Left lobe of liver (tissue), 2 donors: ENCODE measurements at places on chromosomes 3 and 15.

DNA sequence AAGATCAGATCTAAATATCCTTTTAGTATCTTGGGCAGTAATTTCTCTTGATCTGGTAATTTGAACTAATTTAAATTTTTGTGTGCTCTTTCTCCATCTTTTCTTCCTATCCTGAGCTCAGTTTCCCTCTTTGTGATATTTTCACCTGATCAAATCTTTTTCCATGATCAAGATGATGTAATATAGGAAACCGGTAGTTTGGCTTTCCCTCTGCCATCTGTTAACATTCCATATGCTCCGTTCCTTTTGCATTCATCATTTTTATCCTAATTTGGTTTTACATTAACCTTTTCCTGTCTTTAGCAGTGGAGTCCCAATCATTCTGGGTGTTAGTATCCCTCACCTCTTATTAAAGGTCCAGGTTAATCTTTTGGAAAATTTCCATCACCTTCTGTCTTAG, 5.9 kb upstream of the ABHD6 start:
- DNase-seq: no peak

- DNase-seq: no peak
These were observed 5.8 kb upstream of the DIS3L start for GRCh38 chr15:66287461-66288057.

DNA sequence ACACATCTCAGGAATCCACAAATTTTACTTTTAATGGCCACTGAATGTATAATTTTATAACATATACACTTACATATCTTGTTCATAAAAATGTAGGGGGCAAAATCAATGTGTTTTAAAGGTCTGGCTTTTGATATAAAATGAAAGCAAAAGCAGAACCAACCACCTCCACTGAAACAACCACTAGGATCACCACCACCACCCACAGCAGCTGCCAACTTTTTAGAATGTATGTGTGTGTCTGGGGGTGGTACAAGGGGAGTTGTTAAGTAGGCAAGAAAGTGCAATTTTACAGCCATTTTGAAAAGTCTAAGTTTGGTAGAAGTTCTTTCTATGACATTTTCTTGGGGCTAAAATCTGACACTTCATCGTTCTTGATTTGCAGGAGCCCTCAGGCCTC, 44.0 kb downstream of the OTOL1 start:
- DNase-seq: no peak

GRCh38 chr3:144815655-144816054, 844.0 kb downstream of the DIPK2A start:
- DNase-seq: no peak

DNA sequence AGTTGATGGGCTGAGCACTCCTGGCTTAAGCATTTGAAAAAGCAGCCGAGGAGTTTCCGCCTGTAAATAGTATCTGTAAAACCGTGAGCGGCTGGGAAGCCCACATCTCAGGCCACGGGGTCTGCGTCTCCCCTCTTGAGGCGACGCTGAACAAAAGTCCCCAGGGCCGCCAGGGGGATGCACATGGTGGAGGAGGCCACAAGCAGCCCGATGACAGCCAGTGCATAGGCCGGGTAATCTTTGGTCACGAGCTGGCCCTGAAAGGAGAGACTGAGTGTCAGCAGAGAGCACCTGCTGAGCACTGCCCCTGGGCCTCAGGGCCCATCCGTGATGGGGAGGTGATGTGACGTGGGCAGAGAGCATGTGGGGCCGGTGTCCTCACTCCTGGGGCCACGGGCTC, 37.5 kb downstream of the SLC6A20 start:
- DNase-seq: peak; percentile 30

- no peak for DNase-seq
These were observed 39.3 kb upstream of the CEMIP start for GRCh38 chr15:80739919-80740318.

DNA sequence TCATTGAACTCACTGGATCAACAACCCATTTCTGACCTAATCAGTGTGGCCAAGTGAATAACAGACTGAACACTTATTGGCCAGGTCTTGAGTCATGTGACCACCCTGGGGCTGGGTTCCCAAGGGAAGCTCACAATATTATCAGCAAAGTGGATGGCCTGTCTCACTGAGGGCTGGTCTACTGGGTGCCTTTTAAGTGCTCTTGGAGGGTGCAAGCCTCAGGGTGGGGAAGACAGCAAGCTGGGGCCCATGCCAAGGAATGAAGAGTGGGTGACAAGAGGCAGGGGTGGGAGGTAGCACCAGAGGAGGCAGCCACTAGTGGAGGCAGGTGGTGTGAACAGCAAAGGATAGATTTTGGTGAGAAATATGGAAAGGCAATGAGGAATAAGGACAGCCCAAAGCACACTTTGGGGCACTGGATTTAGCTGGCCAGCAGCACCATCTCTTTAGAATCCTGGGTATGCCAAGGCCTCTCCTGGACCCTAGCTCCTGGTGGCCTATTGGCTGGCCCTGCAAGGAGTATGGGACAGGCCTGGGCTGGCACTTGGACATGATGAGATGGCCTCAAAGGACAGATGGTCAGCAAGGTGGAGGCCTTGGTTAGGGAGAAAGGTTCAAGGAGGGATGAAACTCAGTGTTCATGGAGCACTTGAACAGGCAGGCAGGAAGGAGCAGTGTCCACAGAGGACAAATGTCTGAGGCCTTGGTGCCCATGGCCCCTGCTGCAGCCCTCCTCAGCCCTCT, 34.2 kb downstream of the HMCES start:
- no peak for DNase-seq

- DNase-seq: no peak
These were observed 1.5 kb downstream of the LMLN start for GRCh38 chr3:197961582-197961945.

DNA sequence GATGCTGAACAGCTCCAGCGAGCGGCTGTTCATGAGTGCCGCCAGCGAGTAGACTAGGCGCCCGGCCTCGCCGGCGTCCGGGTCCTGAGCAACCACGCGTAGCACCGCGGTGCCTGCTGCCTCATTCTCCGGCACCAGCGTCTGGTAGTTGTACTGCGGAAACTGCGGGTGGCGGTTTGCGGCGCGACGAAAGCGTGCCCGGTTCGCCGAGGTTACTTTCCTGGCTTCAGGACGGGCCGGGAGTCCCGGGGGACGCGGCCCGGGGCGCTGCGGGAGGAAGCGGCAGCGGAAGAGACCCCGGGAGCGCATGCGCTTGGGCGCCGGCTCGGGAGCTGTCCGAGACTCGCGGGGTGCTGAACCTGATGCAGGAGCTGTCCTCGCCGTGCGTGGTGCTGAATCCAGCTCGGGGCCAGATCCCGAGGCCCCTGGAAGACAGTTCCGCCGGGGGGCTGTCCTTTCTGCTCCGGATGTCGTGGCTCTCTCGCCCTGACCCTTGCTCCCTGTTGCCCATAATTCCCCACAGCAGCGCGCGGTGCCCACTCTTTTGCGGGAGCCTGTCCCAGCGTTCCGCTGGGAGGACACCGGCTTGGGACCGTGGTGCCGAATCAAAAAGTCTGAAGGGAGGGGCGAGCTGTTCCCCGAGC, 1.1 kb downstream of the CELSR3 start:
- DNase-seq: peak; percentile 60

DNA sequence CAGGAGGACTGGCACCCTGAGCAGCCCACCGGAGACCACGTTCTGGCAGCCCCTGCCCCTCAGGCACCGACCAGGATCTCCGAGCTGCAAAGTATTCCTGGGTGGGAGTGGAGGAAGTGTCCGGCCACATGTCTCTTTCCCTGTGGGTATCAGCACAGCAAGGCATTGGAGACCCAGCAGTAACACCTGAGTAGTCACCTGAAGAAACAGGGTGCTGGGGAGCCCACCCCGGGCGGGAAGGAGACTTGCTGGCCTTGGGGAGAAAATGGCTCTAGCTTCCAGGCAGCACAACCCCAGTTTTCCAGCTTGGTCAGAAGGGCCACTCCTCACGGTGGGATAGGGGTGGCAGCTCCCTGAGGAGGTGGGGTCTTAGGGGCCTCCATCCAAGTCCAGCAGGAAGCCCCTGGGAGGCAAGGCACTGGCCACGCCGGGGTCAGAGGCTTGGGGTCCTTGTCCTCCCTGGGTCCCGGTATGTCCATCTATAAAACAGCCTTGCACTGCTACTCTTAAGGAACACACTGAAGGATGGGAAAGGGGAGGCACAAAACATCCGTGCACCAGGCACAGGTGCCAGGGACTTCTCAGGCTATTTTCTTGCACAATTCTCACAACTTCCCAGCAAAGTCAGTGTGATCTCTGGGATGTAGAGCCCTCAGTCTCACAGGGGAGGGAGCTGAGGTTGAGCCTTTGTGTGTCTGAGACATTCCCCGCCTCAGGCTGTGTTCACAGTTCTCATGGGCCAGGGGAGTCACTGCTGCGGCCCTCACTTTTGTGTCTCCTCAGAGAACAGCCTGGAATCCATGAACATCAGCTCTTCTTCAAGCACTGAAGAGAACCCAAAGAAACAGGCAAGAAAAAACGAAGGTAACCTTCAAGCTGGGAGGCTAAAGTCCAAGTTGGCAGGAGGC, 11.9 kb downstream of the CFAP100 start:
- no peak for DNase-seq

GRCh38 chr3:188421151-188421821, 267.3 kb downstream of the LPP start:
- DNase-seq: no peak

DNA sequence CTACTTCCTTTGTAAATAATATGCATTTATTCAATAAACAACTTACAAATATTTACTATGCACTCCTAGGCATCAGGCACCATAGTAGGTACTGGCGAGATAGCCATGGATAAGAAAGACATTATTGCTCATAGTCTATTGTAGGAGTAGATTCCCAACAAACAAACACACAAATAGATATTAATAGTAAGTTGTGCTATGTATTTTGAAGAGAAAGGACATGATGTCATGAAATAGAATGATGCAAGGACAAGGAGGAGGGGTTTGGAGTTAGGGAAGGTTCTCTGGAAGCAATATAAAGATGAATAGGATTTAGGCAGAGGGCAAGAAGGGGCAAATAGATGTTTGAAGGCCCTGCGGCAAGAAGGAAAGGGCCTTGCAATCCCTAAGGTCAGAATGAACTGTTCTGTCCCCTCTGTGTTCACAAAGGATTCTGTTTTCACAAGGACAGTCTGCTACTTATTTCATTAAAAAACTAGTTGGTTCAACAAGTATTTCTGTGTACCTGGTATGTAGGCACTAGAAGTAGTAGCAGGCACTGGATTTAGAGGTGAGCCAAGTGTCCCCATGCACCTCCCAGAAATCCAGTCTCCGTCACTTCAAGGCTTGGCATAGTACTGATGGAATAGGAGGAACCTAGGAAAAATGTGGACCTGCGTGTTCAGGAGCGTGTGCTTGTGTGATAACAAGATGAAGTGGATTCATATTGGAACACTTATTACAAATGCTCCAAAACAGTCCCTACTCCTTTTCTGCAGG, 231.8 kb upstream of the TPRG1 start:
- DNase-seq: no peak

- DNase-seq: no peak
These were observed 2.5 kb downstream of the GOLIM4 start for GRCh38 chr3:168093229-168093628.
